Aorta (tissue), 5 donors: ENCODE measurements at places on chromosomes 7 and 10.

GRCh38 chr10:97013983-97014382, 171.8 kb downstream of the SLIT1 start:
- no peak for DNase-seq

GRCh38 chr7:129252128-129252527, 27.3 kb downstream of the AHCYL2 start:
- DNase-seq, result no peak

GRCh38 chr7:44814919-44815318, 18.4 kb downstream of the PPIA start:
- DNase-seq, result no peak

GRCh38 chr10:93412801-93413200, 69.3 kb downstream of the MYOF start:
- no peak for DNase-seq

DNA sequence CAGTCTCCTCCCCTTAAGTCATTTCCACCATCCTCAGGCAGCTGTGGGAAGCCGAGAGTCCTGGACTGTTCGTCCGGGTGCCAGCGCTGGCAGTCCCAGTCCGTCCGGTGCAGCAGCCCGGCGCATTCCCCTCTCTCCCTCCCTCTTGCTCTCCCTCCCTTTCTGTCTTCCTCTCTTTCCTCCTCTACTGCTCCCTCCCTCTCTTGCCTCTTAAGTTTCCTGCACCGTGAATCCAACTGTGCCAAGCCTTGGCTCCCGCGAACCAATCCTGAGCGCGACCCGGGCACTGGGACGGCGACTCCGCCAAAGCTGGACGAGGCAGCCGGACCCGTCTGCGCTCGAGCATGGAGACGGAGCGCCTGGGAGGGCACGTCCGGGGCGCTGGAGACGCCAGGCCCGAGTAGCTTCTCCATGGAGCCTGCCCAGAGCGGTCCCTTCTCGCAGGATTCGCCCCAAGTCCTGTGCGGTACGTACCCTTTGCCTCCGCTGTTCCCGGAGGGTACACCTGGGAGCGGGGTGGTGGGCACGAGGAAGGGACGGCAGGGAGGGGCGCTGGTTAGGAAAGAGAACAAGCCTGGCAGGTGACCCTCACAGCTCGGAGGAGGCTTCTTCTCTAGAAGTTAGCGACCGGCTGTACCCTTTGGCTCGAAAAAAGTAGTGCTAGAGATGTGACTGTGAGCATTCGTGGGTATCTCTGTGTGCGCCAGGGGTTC, 1.0 kb downstream of the NXPH1 start:
- no peak for DNase-seq

GRCh38 chr7:132488634-132489302, 87.5 kb downstream of the PLXNA4 start:
- DNase-seq, result no peak
